Fibroblast of skin of scalp (primary cell): ENCODE measurements at places on chromosomes 3 and 15.

- no peak for DNase-seq
Measured at GRCh38 chr3:53023072-53023823, 22.6 kb downstream of the SFMBT1 start.

GRCh38 chr3:141323936-141324704 is 44.2 kb upstream of the ZBTB38 start:
- no peak for DNase-seq

- no peak for DNase-seq
Measured at GRCh38 chr15:41895491-41895890, 1.6 kb upstream of the SPTBN5 start.

- DNase-seq = peak; percentile 51
Measured at GRCh38 chr15:33994005-33994615, 25.8 kb downstream of the CHRM5 start.

GRCh38 chr3:46214751-46215352 is 6.7 kb upstream of the CCR1 start:
- no peak for DNase-seq

- no peak for DNase-seq
Measured at GRCh38 chr3:108728105-108728504, 29.1 kb downstream of the RETNLB start.

- no peak for DNase-seq
Measured at GRCh38 chr3:172397716-172398405, 50.4 kb downstream of the GHSR start.

DNA sequence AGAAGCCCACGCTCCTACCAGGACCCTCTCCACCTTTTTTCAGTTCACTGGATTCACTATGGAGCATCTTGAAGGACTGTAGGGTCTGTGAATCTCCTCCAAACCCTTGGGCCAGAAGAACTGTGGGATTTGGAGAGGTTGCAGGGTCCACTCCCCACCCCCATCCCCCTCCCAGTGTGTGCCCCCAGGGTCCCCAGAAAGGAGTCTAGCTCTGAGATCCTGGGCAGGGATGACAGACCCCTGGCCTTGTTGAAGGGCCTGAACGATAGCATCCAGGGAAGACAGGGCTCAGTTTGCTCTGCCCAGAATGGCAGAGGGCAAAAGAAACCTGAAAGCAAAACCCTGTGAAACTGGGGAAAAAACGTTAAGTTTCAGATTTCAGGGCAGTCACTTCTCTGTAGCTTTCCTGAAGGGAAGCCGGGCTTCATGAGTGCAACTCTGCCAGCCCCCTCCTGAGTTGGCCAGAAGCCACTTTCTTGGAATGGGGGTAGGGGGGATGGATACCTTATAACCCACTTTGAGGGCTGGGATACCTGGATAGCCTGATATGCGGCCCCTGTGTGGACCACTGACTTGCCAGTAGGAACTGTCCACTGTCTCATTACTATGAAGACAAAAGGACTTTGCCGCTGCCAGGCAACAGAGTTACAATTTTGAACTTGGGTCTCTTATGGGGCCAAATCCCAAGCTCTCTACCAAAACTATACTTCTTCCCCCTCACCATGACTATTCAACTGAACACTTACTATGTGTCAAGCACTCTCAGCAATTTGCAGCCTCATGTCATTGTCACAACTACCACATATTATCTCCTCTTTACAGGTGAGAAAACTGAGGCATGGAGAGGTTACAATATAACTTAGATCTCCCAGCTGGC is 1.6 kb upstream of the CISH start:
- DNase-seq = no peak

DNA sequence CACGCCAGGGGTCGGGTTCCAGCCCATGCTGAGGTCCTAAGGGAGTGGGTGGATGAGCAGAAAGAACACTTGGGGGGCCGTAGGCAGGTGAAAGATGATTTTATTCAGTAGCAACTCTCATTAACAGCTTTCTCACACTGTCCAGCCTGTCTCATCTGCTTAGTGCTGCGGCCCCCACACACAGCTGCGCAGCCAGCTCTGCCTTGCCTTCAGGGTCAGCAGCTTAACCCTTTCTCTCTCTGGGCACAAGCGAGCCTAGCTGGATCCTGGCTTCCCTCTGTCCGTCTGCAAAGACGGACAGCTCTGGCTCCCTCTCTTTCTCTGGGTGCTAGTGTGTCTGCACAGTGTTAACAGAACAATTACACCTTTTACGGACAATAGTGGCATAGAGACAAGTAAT is 21.3 kb downstream of the NPAP1 start:
- no peak for DNase-seq

DNA sequence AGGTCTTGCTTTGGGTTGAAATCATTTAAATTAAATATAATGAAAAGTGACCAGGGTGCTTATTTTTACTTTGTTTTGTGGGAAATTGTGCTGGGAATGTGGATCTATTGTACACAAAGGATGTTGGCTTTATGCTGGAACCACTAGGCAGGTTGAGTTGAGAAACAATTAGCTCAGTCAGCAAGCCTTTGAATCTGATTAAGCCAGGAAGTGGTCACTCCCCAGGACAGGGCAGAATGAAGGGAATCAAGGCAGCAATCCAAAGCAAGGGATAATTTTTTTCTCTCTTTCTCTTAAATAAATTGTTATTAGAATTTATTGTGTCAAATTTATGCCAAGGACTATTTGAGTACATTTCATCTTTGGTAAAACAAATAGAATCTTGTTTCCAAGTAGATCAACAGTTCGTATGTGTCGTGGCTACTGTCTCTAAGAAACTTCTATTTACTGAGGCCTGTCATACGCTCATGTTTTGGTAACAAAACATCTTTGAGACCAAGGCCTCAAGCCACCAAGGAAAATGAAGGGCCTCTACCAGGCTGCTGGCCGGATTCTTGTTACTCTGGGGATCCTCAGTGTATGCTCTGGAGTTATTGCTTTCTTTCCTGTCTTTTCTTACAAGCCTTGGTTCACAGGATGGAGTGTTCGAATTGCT is at the start of gene TMEM212:
Gene TMEM212 (plus strand): TSS at position 486 of the 655 bp plus-strand sequence. CDS start 35 bp downstream, at position 521.
- no peak for DNase-seq

GRCh38 chr15:34013746-34014145 is 25.3 kb downstream of the AVEN start:
- no peak for DNase-seq

GRCh38 chr3:98741121-98741716 is 21.9 kb upstream of the ST3GAL6 start:
- DNase-seq = peak; percentile 20

DNA sequence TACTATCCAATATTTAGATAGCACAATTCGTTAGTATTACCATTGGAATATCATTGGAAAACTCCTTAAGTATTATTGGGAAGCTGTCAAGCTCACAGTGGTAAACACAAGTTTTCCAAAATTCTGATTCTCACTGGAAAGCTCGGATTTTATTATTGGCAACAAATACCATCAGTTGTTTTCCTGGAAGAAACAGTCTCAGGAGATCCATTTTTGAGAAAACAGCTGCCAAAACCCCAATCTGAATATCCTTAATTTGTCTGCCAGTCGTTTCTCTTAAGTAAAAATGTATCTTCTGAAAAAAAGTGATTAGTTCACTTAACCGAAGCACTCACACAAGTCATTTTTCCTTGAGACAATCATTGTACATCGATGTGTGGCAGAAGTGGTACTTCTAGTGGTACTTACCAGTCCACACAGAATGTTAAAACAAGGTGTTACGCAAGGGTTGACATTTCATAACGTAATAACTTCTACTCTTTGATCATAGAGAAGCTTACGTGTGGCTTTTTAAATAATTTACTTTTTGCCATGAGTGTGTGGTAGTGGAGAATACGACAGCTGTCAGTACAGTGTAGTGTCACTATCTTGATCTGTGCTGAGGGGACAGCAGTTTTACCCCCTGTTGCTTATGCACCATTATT is 74.9 kb downstream of the FAM43A start:
- no peak for DNase-seq
